Non-pigmented ciliary epithelial cell (primary cell): ENCODE measurements at places on chromosomes 11 and 22.

DNA sequence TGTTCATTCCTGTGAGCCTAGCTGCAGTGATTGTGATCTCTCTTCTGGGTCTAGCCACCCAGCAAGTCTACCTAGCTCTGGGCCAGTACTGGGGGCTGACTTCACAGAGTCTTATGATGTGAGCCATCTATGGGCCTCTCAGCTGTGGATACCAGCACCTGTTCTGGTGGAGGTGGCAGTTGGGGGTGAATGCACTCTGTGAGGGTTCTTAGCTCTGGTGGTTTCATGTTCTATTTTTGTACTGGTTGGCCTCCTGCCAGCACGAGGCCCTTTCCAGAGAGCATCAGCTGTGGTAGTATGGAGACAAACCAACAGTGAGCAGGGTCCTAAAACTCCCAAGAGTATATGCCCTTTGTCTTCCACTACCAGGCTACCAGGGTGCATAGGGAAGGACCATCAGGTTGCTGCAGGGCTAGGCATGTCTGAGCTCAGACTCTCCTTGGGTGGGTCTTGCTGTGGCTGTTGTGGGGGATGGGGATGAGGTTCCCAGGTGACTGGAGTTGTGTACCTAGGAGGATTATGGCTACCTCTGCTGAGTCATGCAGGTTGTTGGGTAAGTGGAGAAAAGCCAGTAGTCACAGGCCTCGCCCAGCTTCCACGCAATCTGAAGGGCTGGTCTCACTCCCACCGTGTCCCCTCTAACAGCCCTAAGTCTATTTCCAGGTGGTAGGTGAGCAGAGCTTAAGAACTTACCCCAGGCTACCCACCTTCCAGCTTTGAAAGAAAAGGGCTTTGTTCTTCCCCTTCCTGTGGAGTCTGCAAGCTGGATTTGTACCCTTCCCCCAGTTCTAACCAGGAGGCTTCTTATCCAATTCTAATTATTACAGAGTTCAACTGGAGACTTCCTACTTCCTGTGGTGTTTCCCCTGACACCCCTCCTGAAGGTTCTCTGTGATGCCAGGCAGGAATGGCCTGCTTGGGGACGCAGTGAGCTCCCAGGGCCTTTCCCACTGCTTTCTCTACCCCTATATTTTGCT is 250.7 kb downstream of the LUZP2 start:
- DNase-seq = no peak

- no peak for DNase-seq
Measured at GRCh38 chr11:86469491-86470388, 95.1 kb downstream of the CCDC81 start.

DNA sequence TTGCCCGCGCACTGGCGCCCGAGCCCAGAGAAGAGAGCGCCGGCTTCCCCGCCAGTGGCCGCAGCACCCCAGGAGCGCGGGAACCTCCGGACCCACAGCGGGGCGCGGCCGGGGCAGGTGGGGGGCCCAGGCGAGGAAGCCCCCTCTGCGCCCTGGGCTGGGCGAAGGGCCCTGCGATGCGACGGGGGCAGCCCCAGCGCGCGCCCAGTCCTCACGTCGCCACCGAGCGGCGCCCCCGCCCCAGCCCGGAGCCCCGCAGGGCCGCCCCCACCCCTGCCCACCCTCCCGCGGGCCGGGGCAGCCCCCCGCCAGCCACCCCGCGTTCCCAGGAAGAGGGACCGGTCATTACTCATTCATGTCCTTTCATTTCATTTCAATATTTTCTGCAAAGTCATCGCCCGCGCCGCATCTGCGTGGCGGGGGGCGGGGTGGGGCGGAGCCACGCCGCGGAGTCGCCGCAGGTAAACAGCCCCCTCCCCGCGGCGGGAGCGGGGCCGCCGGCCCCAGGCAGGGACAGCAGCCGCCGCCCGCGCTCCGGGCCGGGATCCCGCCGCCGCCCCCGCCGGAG is 673 bp upstream of the PANX2 start:
- DNase-seq = no peak

DNA sequence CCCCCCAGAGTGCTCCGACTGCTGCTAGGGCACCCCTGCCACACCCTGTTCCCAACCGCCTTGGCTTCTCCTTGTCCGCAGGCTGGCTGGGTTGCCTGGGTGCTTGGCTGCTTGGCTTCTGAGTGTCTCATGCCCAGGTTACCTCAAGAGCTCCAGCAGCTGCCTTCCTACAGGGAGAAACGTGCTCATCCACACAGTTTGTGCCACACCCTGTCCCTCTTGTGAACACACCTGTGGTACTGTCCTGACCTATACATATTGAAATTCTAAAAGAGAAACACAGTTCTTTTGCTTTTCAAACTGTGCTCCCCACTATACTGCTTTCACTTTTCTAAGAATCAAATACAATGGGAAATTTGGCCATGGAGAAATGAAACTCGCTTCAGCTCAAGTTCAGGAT is 191.4 kb downstream of the DBX1 start:
- no peak for DNase-seq

- DNase-seq = no peak
Measured at GRCh38 chr11:12290477-12290922, 86.9 kb upstream of the PARVA start.

DNA sequence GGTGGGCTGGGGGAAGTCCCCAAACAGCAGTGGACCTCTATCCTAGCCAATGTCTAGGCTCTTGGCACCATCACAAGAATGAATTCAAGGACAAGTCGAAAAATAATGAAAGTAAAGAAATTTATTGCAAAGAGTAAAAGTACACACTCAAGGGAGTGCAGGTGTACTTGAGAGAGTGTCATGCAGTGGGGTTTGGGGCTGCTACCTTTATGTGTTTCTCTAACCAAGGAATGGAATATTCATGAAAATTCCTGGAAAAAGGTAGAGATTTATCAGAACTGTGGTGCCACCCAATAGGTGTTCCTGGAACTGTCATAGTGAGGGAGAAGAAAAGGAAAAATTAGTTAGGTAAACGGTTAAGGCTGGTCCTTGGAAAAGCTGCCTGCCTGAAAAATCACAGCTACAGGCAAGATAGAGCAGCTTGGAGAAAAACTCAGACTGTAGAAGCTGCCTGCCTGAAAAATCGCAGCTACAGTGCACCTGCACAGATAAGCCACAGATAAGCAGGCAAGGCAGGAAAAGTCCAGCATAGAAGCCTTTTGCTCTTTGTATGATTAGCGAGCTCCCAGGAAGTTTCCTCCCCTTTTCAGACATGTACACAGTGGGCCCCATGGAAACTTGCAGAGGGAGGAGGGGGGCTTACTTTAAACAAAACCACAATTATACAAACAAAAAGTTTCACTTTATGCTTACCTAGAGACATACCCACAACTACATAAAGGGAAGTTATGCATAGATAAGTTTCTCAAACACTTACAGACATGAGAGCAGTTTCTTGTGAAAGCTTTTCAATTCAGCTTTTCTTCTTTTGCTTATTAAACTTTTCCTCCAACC is 71.4 kb upstream of the B3GNT6 start:
- no peak for DNase-seq

DNA sequence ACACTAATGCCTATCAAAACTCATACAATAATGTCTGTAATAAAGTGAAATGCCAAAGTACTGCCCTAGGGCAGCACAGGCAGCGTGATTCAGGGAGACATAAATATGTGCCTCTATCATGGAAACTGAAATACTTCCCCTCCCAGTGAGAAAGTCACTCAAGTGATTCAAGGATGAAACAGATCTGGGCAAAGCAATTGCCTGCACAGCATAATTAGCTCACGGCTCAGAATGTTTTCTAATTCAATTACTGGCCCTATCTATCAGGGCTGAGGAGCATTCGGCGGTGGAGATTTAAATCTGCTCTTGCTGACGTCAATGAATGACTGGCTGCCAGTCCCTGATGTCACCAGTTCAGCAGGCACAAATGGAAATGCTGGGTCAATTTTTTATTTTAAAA is 27.7 kb upstream of the PPP2R1B start:
- no peak for DNase-seq

DNA sequence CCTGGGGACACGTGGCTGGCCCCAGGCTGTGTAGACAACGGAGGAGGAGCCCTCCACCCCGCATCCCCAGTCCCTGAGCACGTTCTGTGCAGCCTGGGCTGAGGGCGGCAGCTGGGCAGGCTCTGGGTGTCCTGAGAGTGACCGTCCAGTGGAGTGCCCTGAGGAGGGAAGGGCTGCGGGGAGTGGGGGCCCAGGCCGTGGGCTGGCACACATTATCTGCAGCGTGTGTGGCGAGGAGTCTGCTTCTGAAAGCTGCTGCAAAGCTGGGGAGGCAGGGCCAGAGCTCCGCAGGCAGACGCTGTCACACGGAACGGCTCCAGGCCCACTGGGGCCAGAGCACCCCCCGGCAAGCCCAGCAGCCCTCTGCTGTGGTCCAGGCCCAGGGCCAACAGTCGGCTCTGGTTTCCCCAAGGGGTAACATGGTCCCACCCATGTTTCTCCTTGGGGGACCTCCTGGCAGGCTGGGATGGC is 835 bp upstream of the ANO9 start:
- no peak for DNase-seq

DNA sequence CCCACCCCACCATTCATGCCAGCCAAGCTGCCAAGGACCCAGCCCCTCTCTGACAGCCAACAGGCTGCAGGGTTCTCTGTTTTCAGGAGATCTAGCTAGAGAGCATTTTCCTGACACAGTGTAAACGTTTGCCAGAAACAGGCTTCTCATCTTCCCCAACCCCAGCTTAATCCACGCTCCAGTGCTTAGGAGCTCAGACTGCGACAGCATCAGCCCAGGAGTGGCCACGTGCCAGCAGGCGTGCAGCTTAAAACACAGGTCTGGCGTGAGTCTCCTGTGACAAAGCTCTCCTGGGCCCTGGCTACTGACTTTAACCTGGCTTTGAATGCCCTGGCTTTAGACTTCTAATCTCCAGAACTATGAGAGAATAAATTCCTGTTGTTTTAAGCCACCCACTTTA is 66.6 kb downstream of the GALNT18 start:
- no peak for DNase-seq

DNA sequence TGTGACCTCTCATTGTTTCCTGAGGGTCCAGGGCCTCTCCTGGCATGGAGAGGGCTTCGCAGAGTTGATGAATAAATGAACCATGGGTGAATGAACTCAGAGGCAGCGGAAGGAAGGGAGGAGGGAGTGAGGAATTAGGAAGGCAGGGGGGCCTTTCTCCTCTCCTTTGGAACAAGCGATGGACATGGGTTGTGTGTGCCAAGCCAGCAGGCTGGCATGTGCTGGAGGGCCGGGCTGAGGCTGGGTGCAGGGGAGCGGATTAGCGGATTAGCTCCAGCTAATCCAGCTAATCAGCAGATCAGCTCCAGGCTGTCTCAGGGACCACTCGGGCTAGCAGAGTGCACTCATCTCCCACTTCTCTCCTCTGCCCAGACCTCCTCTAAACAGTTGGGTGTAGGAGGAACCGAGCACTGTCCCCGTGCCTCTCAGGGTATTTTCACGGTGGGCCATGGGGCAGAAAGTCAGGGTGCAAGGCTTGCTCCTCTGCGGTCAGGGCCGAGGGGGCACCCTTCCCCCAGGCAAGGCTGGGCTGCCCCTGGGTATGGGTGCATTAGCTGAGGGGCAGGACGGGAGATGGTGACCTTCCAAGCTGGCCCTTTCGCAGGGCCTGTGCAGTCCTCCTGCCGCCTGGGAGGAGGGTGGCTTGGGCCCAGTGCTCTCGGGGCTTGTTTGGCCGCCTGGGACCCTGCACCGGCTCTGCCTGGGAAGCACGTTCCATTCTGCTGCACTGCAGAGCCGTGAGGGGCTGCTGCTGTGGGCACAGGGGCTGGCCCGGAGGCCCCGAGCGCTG is 120.3 kb upstream of the B3GAT1 start:
- DNase-seq = no peak

GRCh38 chr11:62539238-62539925 is 7.2 kb downstream of the AHNAK start:
- peak; percentile 67 for DNase-seq

GRCh38 chr22:23113067-23113846 is 28.5 kb downstream of the RSPH14 start:
- no peak for DNase-seq

DNA sequence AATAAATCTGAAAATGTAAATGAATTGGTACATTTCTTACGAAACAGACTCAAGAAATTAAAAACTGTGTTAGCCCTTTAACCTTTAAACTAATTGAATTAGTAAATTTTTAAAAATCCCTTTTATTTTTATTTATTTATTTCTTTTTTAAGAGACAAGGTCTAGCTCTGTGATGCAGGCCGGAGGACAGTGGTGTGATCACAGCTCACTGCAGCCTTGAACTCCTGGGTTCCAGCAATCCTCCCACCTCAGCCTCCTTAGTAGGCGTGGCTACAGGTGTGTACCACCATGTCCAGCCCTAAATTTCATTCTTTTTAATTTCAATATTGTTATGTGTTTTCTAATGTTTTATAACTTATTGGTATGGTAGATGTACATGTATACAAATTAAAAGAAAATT is 72.6 kb downstream of the MYEOV start:
- DNase-seq = no peak

- DNase-seq = no peak
Measured at GRCh38 chr11:61846362-61847020, 18.4 kb downstream of the FADS2 start.

GRCh38 chr11:133635244-133635739 is 103.0 kb upstream of the OPCML start:
- DNase-seq = no peak

- no peak for DNase-seq
Measured at GRCh38 chr11:76231121-76231738, 24.9 kb upstream of the WNT11 start.

- DNase-seq = no peak
Measured at GRCh38 chr22:25023879-25024278, 71.4 kb downstream of the KIAA1671 start.

DNA sequence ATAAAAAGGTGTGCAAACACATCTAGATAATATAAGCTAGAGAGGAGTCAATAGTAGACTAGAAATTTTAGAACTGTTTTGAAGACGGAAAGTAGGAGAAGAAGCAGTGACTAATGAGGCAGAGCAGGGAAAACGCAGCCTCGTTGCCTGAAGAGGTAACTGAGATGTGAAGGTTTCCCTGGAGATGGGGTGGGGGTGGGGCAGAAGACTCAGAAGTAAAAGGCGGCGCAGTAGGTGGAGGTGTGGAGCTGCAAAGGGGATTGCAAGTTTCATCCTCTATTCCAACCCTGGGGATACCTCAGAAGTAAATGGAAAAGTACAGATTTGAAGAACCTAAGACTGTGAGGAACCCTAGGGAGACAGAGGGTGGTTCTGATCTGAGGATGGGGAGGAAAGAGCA is 109.5 kb downstream of the TMPRSS5 start:
- DNase-seq = no peak

- no peak for DNase-seq
Measured at GRCh38 chr11:31816468-31817053, 5.4 kb upstream of the PAX6 start.

DNA sequence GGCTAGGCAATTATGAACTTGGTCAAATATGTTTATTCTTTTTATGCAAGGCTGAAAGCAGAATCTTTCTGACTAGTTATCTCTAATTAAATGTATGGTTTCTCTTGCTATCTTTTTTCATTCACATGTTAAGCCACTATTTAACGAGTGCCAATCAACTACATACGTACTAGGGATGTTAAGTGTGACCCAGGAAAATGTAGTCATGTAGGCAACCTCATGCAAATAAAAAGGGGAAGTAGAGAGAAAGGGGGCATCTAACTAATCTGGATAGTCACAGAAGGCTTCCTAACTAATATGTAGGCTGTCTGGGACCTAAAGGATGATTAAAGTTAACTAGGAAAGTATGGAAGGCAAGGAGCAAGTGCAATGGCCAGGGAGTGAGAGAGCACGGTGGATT is 23.5 kb downstream of the TBRG1 start:
- no peak for DNase-seq

GRCh38 chr11:93520726-93521509 is 22.3 kb downstream of the SMCO4 start:
- no peak for DNase-seq
